ENCODE measurements at places on chromosomes 2 and 18. TPM values are rescaled to one million over a fixed set of nuclear protein-coding genes. Genes with fewer than 3 reads are reported as not detected.

- H3K4me1 ChIP-seq = peaks cover 9% of the 10 kb centered on the region
- no peaks in the 10 kb centered on the region for H3K27me3 ChIP-seq
- no peak for DNase-seq
- no peaks in the 10 kb centered on the region for H3K36me3 ChIP-seq
- no peak overlapping the region for H3K4me3 ChIP-seq
- H3K27ac ChIP-seq = no peak overlapping the region
Measured at GRCh38 chr2:175468431-175469098, 287.1 kb upstream of the ATP5MC3 start.

GRCh38 chr2:126513033-126513432 lies 142.9 kb upstream of the GYPC start:
- H3K27me3 ChIP-seq = no peaks in the 10 kb centered on the region
- no peaks in the 10 kb centered on the region for H3K4me1 ChIP-seq
- H3K4me3 ChIP-seq = no peak overlapping the region
- no peak for DNase-seq
- H3K36me3 ChIP-seq = no peaks in the 10 kb centered on the region

GRCh38 chr2:179751163-179751809 lies 110.1 kb downstream of the ZNF385B start:
- peaks cover 17% of the 10 kb centered on the region for H3K4me1 ChIP-seq
- no peak overlapping the region for H3K27ac ChIP-seq
- H3K27me3 ChIP-seq = no peaks in the 10 kb centered on the region
- H3K4me3 ChIP-seq = no peak overlapping the region

- no peaks in the 10 kb centered on the region for H3K36me3 ChIP-seq
- no peak overlapping the region for H3K27ac ChIP-seq
- no peak for DNase-seq
- no peak overlapping the region for H3K4me3 ChIP-seq
- H3K4me1 ChIP-seq = no peaks in the 10 kb centered on the region
Measured at GRCh38 chr2:207328944-207329386, 163.2 kb upstream of the KLF7 start.

DNA sequence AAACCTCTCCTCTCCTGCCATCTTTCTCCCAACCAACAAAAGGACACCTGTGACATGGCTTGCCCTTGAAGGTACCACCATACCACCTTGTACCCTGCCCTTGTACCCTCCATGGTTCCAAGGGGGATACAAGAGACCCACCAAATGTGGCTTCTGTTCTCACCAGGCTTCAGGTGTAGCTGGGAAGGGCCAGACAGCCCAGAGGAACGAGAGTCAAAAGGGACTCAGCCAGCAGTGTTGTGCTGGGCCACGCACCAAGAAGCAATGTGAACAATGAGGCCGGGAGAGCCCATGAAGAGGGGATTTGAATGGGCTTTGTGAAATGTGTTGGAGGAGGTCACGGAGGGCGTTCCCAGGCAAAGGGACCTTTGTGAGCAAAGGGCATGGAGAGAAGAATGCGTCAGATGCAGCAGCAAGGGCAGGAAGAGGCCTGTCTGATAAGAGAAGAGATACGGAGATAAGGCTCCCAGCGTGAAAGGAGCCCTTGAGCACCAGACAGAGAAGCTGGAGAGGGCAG lies 48.6 kb downstream of the PLB1 start:
- peak overlapping the region; percentile 6 for H3K4me3 ChIP-seq
- H3K27ac ChIP-seq = peak overlapping the region; percentile 55
- H3K36me3 ChIP-seq = no peaks in the 10 kb centered on the region

DNA sequence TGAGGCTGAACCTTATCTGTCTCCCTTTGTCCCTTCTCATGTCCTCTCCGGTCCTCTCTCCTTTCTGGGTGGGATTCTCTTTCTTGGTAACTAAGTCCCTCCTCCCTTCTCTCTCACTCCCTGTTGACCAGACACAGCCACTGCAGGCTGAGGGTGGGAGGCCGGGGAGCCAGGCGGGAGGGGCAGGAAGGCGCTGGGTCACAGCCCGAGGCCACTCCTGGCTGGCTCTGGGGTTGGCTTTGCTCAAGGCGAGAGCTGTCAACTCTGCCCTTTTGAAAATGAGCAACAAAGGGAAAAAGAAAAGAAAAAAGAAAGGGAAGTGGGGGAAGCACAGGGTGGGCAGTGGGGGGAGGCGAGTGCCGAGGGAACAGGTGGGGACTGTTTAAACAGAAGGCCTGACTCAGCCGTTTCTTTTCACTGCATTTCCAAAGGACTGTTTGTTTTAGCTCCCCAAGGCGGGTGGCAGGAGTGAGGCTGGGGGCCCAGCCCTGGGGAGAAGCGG lies 70.5 kb upstream of the IGFBP5 start:
- no peaks in the 10 kb centered on the region for H3K4me1 ChIP-seq
- no peak overlapping the region for H3K4me3 ChIP-seq
- no peak overlapping the region for H3K27ac ChIP-seq
- H3K36me3 ChIP-seq = no peaks in the 10 kb centered on the region
- no peak for DNase-seq
- no peaks in the 10 kb centered on the region for H3K27me3 ChIP-seq

DNA sequence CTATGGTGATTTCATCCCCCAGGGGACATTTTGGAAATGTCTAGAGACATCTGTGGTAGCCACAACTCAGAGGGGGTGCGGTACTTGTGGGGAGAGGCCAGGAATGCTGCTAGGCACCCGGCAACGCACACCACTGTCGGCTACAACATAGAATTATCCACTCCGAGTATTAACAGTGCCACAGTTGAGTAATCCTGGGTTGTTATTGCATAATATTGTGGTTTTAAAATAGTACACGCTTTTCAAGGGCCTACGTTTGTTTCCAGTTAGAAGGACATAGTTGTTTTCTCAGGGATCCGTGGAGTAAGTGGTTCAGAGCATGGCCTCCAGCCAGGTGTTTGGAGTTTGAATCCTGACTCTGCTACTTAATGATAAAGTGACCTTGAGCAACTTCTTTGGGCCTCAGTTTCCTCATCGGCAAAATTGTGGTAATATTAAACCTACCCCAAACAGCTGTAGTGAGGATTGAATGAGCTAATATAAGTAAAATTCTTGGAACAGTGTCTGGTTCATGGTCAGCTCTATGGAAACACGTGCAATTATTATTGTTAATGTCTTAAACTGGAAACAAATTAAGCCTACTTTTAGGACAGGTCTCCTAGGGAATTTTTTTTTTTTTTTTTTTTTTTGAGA lies 24.5 kb downstream of the CYP27A1 start:
- H3K27ac ChIP-seq = peak overlapping the region; percentile 82
- DNase-seq = peak; percentile 77
- no peak overlapping the region for H3K4me3 ChIP-seq

DNA sequence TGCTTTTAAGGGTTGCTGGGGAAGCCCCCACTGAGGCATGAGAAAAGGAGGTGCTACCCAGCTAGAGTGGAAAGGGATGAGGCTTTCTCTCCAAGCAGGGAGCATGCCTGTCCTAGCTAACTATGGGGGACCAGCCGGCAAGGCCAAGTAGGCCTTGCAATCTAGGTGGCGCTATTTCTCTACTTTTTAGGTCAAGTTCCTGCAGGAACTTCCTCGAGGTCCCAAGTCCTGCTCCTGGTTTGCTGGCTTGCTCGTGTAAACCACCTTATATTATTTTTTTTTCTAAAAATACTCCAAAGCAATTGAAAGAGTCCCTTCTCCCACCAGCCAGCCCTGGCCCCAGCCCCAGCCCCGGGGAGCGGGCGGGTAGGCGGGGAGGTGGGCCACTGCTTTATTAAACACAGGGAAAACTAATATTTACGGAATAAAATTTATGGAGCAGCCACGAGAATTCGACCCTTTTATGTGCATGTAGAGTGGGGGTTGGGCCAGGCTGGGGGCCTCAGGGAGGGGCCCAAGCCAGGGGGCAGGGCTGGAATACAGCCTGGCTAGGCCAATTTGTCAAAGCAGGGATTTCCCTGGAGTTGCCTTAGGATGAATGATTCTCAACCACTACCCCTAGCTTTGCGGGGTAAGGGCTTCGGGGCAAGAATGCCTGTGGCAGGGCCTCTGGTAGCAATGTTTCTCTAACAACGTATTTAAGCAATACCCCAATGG lies 12.8 kb upstream of the IHH start:
- H3K4me3 ChIP-seq = no peak overlapping the region
- H3K36me3 ChIP-seq = no peaks in the 10 kb centered on the region

DNA sequence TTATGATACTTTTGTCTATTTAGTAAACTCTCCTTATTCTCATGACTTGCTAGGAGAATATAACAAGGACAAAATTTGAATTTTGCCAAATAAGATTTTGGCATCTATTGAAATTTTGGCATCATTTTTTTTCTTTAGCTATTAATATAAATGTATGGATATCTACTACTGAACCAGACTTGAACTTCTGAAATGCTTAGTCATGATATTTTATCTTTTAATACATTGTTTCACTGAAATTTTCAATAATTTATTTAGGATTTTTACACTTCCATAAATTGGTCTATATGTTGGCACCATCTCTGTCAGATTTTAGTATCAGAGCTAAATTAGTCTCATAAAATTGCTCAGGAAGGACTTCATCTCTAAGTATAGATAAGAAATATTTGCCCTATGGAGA lies 149.8 kb downstream of the CYP26B1 start:
- H3K36me3 ChIP-seq = no peaks in the 10 kb centered on the region
- no peak overlapping the region for H3K4me3 ChIP-seq
- H3K4me1 ChIP-seq = no peaks in the 10 kb centered on the region
- peaks cover 57% of the 10 kb centered on the region for H3K27me3 ChIP-seq

GRCh38 chr18:986051-986450 lies 81.4 kb downstream of the ADCYAP1 start:
- H3K4me3 ChIP-seq = no peak overlapping the region
- no peak for DNase-seq
- no peaks in the 10 kb centered on the region for H3K4me1 ChIP-seq
- no peak overlapping the region for H3K27ac ChIP-seq
- H3K36me3 ChIP-seq = no peaks in the 10 kb centered on the region

GRCh38 chr18:60555625-60556024 lies 183.1 kb upstream of the MC4R start:
- no peaks in the 10 kb centered on the region for H3K36me3 ChIP-seq
- H3K27ac ChIP-seq = no peak overlapping the region
- no peaks in the 10 kb centered on the region for H3K27me3 ChIP-seq
- no peak for DNase-seq
- H3K4me1 ChIP-seq = no peaks in the 10 kb centered on the region
- H3K4me3 ChIP-seq = no peak overlapping the region

DNA sequence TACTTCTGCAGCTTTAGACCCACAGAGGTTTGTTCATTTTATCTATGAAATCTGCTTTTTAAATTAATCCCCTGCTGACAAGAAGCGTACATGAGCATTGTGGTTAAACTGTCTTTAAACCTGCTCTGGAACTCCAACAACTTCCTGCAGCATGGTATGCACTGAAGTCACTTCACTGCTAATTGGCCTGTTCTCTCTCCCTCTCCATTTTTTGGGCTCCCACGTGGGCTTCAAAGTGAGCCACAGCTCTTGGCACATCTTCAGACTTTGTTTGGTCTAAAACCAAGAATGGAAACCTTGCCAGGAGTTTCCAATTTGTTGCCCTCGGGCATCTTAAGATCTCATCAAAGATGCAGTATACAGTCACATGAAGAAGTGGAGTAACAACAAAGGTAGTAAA lies 311.4 kb downstream of the LRRTM1 start:
- no peak overlapping the region for H3K4me3 ChIP-seq
- H3K27me3 ChIP-seq = no peaks in the 10 kb centered on the region
- no peak overlapping the region for H3K27ac ChIP-seq
- no peak for DNase-seq

DNA sequence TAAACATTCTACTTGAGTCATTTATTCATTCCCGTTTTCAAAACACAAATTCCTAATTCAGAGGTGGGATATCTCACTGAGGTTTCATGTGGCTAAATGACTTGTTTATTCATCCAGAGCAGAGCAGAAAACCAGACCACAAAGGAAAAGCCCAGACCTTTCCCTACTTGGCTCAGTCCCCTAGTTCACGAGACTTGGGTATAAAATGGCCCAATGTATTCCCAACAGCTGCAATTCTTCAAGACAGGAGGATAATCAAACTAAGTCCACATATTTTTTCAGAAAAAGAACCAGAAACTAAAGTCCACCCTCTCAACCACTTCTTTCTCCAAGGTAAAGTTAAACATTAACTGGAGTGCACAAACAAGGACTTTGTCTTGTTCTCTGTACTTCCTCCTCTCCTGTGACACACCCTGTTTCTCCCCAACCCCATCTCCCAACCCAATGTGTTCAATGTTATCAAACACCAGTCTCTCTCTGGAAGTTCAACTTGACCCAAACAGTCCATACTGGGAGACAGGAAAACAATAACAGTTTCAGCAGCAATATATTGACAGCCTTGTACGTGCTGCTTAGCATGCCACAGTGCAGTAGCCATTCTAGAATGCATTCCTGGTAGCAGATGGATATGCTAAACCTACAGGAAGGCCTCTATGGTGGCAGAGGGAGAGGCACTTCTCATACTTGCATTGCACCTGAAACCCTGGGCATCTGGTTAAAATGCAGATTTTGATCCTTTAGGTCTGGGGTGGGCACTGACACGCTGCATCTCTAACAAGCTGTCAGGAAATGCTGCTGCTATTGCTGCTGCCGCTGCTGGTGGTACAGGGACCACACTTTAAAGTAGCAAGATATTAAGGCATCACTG lies 110.7 kb downstream of the INO80D start:
- H3K36me3 ChIP-seq = peaks cover 14% of the 10 kb centered on the region
- peaks cover 40% of the 10 kb centered on the region for H3K4me1 ChIP-seq
- H3K4me3 ChIP-seq = peak overlapping the region; percentile 64
- peak; percentile 72 for DNase-seq
- H3K27ac ChIP-seq = peak overlapping the region; percentile 87
- no peaks in the 10 kb centered on the region for H3K27me3 ChIP-seq

- H3K36me3 ChIP-seq = no peaks in the 10 kb centered on the region
- H3K27ac ChIP-seq = peak overlapping the region; percentile 33
- H3K4me1 ChIP-seq = peaks cover 22% of the 10 kb centered on the region
- peak; percentile 51 for DNase-seq
- H3K4me3 ChIP-seq = no peak overlapping the region
- no peaks in the 10 kb centered on the region for H3K27me3 ChIP-seq
Measured at GRCh38 chr2:71503837-71504236, 50.5 kb downstream of the DYSF start.

GRCh38 chr2:4556135-4556896 lies 852.9 kb downstream of the DCDC2C start:
- H3K4me3 ChIP-seq = no peak overlapping the region
- H3K27ac ChIP-seq = no peak overlapping the region
- DNase-seq = no peak
- H3K36me3 ChIP-seq = no peaks in the 10 kb centered on the region

- peaks cover 14% of the 10 kb centered on the region for H3K36me3 ChIP-seq
- no peaks in the 10 kb centered on the region for H3K4me1 ChIP-seq
- H3K27ac ChIP-seq = no peak overlapping the region
- no peak overlapping the region for H3K4me3 ChIP-seq
- H3K27me3 ChIP-seq = no peaks in the 10 kb centered on the region
Measured at GRCh38 chr2:128155970-128156369, 65.0 kb downstream of the UGGT1 start.

GRCh38 chr2:57536535-57537231 lies 509.9 kb upstream of the VRK2 start:
- no peaks in the 10 kb centered on the region for H3K4me1 ChIP-seq
- no peak overlapping the region for H3K4me3 ChIP-seq
- no peaks in the 10 kb centered on the region for H3K36me3 ChIP-seq

GRCh38 chr2:160721089-160722040 lies 227.8 kb upstream of the RBMS1 start:
- no peaks in the 10 kb centered on the region for H3K27me3 ChIP-seq
- H3K4me1 ChIP-seq = peaks cover 11% of the 10 kb centered on the region
- no peak for DNase-seq
- no peaks in the 10 kb centered on the region for H3K36me3 ChIP-seq

The SERPINB13 gene
- total RNA-seq = not detected

The GALNT3 gene
- total RNA-seq = 75.0 TPM

The TMEFF2 gene
- 0.64 TPM for total RNA-seq

The RBKS gene
- total RNA-seq = 2.3 TPM

The UGT1A10 gene
- 120 TPM for total RNA-seq

The POTEC gene
- not detected for total RNA-seq

The SIX2 gene
- total RNA-seq = not detected

The SKOR2 gene
- not detected for total RNA-seq

The SLC38A11 gene
- total RNA-seq = 0.57 TPM
